NCI-H446 (cell line): ENCODE measurements at places on chromosomes 5 and 9.

DNA sequence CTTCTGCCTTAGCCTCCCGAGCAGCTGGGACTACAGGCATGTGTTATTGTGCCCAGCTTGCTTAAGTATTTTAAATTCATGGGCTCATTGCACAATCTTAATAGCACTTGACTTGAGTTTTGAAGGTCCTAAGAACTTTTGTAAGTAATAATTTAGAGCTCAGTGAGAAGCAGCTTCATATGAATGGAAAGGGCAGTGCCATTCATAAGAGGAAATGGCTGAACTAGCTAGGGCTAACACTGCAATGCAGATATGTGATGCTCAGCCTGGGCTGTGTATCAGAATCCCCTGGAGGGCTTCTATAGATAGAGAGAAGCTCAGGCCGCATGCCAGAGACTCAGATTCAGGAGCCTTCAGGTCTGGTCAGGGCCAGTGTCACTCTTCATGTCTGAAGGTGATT lies 295.5 kb upstream of the DAP start:
- DNase-seq: no peak

DNA sequence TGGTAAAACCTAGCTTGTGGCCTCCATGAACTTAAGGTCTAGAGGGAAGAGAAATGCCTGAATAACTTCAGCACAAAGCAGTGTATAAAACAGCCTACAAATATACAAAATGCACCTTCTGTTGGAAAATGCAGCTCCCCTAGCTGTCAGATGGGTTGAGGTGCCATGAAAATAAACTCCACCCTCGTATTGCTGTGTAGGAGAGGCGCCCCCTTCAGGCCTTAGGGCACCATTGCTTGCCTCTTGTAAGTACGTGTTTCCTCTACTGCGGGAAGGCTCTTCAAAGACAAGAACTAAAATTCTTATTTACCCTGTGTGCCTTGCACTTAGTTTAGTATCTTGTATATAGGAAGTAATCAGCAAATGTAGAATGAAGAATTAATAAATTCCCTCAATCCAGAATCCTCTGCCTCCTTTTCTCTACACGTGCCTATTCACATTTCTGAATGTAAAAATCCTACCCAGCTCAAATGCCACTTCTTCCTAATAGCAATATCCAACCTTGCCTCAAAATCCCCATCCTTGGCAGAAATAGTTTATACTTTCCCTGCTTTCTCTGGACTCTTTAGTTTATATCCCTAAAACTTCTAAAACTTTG lies 393.7 kb upstream of the PDE4D start:
- peak; percentile 85 for DNase-seq

GRCh38 chr9:29625292-29625731 lies 2052.0 kb upstream of the C9orf72 start:
- DNase-seq: no peak

DNA sequence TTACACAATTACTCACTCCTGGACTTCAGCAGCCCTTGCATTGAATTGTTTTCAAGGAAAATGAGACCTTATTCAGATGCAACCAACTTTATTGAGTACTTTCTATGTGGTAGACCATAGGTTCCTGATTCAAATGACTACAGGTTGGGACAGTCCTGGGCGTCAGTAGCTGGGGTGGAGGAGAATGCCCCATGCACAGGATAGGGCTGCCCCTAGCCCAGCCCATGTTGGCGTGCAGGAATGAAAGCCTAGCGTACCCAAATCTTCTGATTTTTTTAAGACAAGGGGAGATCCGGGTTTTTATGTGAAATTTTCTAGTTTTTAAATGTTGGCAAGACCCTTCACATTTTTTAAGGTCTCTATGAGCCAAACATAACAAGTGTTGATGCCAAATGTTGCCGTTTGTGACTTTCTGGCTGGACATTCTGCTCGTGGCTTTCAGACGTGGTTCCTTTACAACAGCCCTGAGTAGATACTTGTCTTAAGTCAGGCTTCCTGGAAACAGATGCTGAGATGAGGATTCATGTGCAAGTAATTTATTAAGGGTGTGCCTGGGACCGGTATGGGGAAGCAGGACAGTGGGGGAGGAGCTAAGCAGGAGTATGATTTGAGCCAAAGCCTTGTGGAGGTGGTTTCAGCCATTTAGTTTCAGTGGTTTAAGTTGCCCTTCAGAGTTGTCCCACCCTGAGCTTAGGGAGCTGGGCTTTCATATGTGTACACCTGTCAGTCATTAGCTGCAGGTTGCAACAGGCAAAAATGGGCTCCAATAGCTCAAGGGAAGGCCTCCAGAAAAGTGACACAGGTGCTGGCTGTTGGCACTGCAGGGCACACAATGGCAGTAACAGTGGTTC lies 154.1 kb downstream of the NTRK2 start:
- DNase-seq: no peak

- DNase-seq: no peak
Observed at GRCh38 chr9:95083086-95083768, 234.3 kb downstream of the FANCC start.

DNA sequence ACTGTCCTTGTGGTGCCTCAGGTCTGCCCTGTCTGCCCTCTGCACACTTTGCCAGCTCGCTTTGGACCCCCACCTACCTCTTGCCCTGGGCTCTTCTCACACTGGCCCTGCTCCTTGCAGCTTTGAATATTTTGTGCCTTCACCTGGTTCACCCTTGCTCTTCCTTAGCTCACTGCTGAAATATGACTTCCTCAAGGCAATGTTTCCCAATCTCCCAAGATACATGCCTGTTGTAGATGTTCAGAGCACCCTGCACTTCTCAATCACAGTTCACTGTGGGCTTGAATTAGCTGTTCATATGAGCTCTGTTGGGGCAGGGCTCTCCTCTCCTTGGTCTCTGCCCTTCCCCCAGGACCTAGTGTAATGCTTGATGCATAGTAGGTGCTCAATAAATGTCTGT lies 8.0 kb downstream of the AFAP1L1 start:
- no peak for DNase-seq
